ENCODE measurements at places on chromosomes 11 and 22.

DNA sequence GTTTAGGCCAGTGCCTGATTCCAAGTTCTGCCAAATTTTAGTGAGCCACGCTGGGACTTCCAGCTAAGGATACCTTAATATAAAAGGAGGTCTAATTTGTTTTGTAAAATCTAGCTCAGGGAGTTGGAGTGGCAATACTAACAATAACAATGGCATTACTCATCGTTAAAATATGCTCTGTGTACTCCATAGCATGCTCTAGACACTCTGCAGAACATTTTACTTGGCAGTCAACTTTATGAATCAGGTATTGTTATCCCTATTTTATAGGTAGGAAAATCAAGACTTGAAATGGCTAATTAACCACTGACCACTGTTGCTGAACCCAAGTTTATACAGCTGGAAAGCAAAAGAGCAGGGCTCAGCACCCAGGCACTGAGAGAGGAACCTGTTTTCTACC lies 485.0 kb upstream of the KIRREL3 start:
- no peak for DNase-seq

GRCh38 chr22:42933485-42934091 lies 76.5 kb upstream of the ARFGAP3 start:
- DNase-seq, result no peak

GRCh38 chr11:134471716-134472455 lies 59.8 kb upstream of the B3GAT1 start:
- DNase-seq, result no peak

DNA sequence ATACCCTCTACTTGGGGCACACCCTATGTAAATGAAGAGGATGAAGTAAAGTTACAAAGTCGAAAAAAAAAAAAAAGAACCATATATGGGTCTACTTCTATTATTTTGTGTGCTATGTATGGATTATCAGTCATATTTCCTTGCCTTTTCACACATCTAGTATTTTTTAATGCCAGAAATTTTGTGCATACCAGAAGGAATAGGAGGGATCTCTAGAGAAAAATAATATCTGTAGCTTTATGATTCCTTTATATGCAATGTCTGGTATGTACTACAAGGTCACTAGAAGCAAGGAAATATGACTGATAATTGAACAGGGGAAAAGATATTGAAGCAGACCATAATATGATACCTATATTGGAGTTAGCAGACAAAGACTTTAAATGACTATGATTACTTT lies 713.4 kb downstream of the OPCML start:
- DNase-seq, result no peak

- DNase-seq, result no peak
Observed at GRCh38 chr11:86058360-86058759, 10.5 kb downstream of the PICALM start.

- DNase-seq, result no peak
Observed at GRCh38 chr11:17807034-17807433, 72.5 kb downstream of the KCNC1 start.

- DNase-seq, result no peak
Observed at GRCh38 chr11:78752494-78752893, 177.8 kb upstream of the NARS2 start.
